Pulmonary artery endothelial cell (primary cell): ENCODE measurements at places on chromosomes 2 and 18. TPM values are rescaled to one million over a fixed set of nuclear protein-coding genes. Genes with fewer than 3 reads are reported as not detected.

Gene CCDC121
- 1.7 and 2.2 TPM in 2 replicates for total RNA-seq

Gene VIL1
- not detected in 2 replicates for total RNA-seq

Gene NOSTRIN
- total RNA-seq: 0.07 and 1.4 TPM in 2 replicates

Gene PDCD1
- total RNA-seq: not detected in 2 replicates

Gene CPO
- total RNA-seq: not detected in 2 replicates

DNA sequence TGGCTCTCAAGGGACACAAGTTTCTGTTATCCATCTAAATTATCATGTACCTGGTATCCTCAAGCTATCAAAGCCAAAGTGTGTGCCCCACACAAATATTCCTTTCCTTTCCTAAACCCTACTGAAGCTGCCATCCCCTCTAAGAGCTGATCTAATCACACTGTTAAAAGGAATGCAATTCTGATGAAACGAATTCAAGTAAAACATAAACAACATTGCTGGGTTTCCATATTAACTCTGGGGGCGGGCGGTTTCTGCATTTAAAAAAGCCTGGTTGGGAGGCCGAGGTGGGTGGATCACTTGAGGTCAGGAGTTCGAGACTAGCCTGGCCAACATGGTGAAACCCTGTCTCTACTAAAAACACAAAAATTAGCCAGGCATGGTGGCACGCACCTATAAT is 41.9 kb upstream of the PCBP1 start:
- DNase-seq: no peak

- DNase-seq: no peak
Observed at GRCh38 chr2:237725661-237726060, 72.9 kb upstream of the RBM44 start.

DNA sequence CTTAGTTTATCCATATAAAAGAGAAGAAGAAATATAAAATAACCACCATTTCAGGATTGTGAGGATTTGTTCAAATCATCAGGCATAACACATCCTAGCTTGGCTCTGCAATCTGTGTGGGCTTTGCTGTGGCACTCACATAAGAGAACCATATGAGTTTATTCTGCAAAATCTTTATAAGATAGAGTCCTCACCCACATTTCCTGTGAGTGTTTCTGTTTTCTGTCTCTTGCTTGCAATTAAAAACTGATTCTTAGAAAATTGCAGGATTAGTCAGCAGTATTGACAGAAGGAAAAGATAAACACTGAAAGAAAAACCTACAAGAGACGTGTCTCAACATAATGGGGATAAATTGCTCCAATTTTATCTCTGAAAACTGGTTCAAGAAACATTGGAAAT is 258.5 kb downstream of the RND3 start:
- DNase-seq: no peak

GRCh38 chr18:26504831-26505230 is 43.5 kb downstream of the KCTD1 start:
- DNase-seq: no peak

GRCh38 chr2:173854840-173855239 is 110.3 kb downstream of the SP3 start:
- DNase-seq: no peak

GRCh38 chr2:3179208-3179607 is 198.4 kb downstream of the EIPR1 start:
- no peak for DNase-seq

DNA sequence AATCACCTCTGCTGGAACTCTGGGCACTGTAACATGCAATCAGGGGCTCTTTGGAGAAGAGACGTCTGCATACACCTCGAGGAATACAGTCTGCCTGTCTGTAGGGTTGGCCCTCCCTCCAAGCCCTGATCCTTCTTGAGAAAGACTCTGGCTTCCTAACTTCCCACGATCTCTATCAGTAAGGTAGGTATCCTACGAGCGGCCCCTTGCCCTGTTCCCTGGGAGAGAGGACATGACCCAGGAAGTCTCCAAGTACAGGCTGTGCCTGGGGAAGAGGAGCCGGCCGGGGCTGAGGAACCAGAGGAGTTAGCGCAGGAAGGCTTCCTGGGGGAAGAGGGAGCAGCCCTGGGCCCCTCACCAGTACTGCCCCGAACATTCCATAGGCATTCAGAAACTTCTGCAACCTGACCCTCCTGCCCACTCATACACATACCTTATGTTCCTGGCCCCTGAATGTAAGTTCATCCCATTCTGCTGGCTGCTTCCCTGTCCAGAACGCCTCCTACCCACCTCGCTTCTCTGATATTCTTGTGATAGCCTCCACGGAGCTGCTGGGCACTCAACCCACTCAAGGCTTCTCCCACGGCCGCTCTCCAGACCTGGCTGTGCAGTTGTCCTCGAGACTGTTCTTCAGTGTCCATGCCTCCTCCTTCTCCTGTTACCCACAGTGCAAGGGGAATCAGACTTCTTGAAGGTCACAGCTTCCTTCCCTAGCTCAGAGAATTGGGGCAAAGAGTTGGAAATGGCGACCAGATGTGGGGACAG is 116.1 kb downstream of the CYP26B1 start:
- no peak for DNase-seq

DNA sequence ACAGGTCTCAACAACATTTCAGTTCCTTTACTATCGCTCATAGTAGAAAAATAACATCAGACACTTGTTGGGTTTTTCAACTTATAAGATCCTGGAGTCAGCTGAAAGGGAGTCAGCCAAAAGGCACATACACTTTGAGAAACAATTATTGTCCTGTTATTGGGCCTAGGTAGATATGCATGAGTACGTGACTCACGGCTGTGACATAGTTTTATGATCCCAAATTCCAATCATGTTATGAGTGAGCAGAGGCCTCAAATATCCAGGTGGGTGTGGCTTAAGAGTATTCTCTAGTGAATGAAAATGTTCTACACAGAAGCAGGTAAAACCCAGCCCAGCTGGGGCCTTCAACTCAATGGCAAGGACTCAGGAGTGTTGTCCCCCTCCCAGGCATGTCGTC is 27.2 kb downstream of the SERPINB8 start:
- DNase-seq: no peak

DNA sequence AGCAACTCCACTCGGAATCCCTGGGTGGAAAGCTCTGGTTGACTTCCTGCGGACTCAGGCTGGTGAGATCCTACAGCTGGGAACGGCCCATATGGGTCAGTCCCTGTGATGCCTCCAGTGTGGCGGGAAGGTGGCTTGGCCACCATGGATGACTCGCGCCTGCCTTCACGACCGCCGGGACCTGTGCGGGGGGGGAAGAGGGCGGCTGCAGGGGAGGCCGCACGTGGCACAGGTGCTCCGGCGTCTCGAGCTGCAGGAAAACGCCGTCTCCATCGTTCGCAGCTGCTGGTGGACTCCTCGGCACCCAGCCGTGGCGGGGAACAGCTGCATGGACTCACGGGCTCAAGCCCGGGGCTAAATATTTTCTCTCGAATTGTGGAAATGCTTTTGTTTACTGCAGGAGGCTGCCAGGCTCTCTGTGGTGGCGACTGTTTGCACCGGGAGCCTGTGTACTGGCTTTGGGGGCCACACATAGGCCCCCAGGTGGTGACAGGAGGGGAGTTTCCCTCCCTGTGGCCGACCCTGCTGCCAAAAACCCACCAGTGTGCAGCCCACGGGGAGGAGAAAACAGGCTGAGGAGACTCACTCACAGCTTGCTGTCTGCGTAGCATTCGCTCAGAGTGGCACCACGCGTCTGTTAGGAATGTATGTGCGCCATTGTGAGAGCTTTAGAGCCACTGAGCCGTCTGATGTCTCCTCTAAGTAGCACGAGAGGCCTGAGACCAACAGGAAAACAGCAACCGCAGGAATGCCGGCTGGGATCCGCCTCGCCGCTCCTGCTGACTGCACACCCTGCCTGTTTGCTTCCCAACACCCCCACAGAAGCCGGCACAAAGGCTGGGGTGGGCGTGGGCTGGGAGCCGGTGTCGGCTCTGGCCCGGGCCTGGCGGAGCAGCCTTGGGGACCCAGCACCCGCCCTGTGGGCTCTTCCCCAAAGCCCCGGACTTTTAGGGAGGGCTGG is 89.2 kb downstream of the NFATC1 start:
- peak; percentile 89 for DNase-seq

DNA sequence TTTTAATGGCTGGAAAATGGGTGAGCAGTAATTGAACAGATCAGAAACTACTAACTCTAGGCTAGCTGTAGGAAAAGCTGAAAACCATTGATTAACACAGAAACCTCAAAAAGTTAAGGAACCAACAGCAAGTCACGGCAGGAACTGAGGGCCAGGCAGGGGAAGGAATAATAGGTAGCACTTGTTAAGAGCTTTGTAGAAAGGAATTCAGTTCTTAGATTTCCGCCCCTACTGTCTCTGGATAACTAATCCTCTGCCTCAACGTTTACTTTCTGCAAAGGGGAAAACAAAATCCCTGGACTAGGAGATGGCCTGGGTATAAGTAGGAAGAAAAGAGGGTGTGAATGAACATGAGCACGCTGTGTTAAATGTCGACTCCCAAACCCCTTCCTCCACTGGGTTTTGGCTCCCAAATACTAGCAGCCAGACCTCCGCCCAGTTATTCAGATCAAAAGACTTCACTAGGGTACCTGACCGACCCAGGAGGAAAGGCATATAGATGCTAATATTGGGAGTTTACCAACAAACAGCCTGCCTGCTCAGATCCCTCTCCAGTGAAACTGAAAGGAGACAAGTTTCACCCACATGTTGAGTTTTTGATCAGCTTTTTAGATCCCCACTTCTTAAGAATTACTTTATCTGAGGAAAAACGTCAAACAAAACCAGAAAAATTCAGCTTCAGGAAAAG is 12.4 kb downstream of the SMAD2 start:
- no peak for DNase-seq

DNA sequence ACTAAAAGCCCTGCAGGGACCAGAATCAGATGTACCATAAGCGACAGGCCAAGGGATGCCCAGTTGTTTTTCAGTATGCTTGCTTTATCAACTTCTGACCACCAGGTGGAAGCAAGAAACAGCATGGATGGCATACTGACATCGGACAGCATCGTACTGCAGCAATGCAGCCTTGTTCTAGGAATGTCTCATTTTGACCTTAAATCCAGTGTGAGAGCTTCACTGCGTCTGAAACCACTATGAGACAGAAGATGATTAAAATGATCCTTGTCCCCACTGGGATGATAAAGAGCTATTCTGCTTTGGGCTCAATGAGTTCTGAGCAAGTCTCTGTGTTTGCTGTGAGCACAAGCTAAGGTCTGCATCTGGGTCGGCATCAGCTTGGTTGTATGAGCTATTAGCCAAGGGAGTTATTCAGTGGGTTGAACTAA is 54.3 kb downstream of the CDK15 start:
- peak; percentile 29 for DNase-seq

DNA sequence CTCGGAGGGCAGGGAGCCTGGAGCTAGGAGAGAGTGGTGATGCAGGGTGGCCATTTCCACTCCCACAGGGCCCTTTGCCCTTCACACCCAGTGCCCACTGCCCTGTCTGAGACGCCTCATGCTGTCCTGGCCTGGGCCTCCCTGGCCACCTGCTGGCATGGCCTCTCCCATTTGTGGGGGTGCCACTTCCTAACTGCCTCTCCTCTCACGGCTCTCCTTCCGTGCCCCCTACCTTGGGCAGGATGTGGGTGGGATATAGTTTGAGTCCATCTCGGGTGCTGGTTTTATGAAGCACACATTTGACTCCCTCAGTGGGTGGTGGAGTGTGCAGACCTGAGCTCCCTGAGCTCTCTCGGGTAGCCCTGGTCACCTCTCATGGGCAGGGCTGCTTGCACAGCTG is 46.0 kb downstream of the DGKD start:
- no peak for DNase-seq

DNA sequence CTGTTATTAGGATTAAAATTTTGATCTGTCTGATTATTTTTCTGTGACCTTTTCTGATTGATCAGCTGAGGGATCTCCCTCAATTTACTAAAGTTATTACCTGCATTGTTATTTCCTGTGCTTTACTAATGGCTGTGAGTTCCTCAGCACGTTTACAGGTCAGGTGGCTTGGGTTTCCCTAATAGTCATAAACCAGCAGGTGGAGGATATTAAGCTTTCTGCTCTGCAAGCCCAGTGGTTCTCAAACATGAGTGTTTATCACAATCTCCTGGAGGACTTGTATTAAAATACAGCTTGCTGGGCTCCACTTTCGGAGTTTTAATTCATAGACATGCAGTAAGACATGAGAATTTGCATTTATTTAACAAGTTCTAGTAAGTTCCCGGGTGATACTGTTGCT is 22.4 kb upstream of the UGP2 start:
- no peak for DNase-seq

DNA sequence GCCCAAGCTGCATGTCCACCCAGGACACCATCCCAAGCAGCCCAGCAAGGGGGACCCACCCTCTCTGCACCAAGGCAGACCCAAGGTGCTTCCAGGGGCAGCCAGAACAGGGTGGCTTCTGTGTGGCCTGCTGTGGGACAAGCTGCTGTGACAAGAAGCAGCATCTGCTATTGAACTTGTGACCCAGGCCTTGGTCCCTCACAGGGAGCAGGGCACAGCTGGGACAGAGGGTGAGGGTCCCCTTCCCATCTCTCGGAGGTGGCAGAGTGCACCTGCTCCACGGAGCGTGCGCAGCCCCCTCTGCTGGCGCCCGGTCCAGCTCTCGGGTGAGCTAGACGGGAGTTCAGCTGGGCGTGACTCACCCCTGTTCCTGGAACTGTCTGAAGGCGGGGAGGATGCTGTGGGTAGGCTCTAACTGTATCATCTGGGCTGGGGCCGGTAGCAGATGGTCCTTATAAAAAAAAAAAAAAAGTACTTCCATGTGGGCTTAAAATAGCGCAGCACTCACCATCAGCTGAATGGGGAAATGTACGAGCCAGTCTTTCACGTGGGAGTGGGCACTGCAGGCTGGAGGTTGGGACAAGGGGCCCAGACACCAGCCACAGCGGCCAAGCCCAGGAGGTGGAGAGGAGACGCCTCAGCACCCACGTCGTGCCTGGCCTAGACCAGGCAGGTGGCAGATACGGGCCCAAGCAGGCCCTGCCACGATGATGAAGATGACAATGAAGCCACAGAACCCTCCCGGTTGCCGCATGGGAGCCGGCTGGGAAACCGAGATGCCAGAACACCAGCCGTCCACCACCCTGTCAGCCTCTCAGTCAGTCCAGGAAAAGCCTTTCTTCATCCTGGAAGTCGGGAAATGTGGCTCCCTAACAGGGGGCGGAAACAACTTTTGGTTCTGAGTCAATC is 136.8 kb upstream of the ID2 start:
- no peak for DNase-seq

- no peak for DNase-seq
Observed at GRCh38 chr2:217387776-217388387, 528.0 kb upstream of the TNP1 start.

DNA sequence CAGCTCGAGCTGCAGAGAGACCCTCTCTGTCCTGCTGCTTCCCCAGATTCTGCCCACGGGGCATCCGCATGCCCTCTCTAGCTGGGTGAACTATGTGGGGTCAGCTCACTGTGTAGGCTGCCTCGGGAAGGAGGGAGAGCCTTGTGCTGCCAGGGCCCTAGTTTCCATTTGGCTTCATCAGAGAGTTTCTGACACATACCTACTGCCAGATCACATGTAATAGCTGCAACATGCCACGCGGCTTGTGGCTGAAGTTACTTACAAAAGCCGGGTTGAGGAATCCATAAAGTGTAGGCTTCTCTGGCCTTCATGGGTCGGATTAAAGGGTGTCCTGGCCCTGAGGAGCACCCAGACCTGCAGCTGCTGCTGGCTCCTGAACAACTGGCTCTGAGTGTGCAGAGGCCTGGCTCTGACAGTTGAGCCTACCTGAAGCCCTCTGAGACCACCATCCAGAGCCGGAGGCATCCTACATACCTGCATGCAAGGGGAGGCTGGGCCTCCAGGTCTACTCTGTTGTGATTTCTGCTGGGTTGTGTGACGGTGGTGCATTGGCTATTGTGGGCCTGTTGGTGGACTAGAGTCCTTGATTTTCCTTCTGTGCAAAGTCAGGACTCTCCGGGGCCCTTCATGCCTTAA is 130.0 kb downstream of the SH3RF3 start:
- no peak for DNase-seq
